ENCODE measurements at places on chromosomes 12 and 14.

- DNase-seq, result peak; percentile 72
These were observed 10.9 kb downstream of the ZNF664 start for GRCh38 chr12:123983822-123984485.

DNA sequence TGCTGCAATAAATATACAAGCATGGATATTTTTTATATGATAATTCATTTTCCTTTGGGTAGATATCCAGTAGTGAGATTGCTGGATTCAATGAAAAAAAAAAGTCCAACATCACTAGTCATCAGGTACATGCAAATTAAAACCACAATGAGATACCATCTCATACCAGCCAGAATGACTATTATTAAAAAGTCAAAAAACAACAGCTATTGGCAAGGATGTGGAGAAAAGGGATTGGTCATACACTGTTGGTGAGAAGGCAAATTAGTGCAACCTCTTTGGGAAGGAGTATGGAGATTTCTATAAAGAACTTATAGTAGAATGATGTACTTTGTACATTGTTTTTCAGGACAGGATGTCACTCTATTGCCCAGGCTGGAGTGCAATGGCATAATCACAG is 531.2 kb upstream of the MGAT4C start:
- no peak for DNase-seq

- DNase-seq, result peak; percentile 65
These were observed 42.6 kb upstream of the HIF1A start for GRCh38 chr14:61652526-61653262.

GRCh38 chr12:48351022-48351708 is 446 bp upstream of the ZNF641 start:
- peak; percentile 90 for DNase-seq

- no peak for DNase-seq
These were observed 749 bp downstream of the AKAP3 start for GRCh38 chr12:4648104-4648500.

DNA sequence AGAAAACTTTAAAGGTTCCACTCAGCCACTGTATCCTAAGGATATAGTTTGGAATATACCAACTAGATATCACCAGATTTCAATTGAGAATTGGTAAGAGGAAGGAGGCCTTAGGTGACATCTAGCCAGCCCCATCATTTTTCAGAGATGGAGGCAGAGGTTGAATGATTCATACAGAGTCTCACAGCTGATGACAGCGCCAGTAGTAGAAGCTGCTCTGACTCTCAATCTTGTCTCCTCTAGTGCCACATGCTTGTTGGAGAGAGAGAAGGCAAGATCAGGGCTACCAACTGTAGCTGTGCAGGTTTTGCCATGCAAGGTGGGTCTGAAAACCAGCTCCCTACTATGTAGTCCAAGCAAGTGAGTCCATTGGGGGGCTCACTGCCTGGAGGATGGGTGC is 6.1 kb downstream of the FRMD6 start:
- no peak for DNase-seq

DNA sequence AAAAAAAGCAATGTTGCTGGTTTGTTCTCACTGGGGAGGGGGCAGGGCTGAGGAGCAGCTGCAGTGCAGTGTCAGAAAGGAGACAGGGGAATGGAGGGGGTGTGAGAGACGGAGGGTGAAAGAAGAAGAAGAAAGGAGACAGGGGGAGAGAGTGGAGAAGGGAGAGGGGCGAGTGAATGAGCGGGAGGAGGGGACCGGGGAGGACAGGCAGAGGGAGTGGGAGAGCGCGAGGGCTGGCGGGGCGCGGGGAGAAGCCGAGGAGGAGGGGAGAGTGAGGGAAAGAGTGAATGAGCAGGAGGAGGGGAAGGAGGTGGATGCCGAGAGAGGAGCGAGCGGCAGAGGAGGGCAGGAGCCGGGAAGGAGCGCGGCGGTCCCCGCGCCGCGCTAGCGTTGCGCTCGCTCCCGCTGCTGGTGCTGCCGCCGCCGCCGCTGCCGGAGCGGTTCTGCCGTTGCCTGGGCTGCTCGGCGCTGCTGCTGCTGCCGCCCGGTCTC is at the start of gene NOVA1:
Gene NOVA1 (minus strand): TSS at position 445 of the 492 bp plus-strand sequence. CDS start 597 bp downstream, outside the sequence.
- DNase-seq, result no peak

GRCh38 chr14:84688297-84689025 is 841.5 kb upstream of the FLRT2 start:
- DNase-seq, result no peak

GRCh38 chr12:85568395-85569103 is 267.7 kb downstream of the RASSF9 start:
- peak; percentile 33 for DNase-seq

DNA sequence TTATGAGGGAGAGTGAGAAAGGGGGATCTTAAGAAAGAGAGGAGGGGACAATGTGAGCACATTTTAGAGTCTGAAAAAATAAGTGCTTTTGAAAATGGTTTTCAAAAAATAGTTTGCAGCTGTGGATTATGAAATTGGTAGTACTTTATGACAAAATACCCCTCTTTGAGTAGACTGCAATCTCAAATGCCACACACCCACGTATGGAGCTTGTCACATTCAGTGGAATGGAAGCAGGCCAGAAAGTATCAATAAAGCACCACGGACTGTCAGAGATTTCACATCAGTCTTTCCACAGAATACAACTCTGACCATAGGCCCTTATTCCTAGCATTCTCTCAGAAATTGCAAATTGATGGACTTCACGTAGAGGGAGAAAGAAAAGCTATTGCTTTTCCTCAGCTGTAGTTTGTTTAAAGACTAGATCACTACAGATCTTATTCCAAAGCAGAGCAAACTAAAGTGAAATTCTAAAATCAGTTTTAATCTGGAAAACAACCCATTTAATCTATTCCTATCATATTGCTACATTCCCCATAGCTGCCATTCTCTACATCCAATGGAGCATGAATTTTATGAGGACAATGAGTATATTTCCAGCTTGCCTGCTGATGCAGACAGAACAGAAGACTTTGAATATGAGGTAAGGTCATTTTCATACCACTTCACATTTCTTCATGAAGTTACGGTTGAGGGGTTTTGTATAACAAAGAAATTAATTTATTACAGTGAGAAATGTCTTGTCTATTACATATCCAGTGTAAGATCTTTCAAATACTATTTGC is 321.3 kb downstream of the PDZRN4 start:
- DNase-seq, result peak; percentile 3

- DNase-seq, result no peak
These were observed 21.2 kb upstream of the SLC38A4 start for GRCh38 chr12:46847001-46847400.

GRCh38 chr14:49505041-49505766 is 81.0 kb downstream of the RPS29 start:
- DNase-seq, result no peak
